ENCODE measurements at places on chromosomes 1 and 21.

GRCh38 chr1:206895837-206896242 lies 1.4 kb upstream of the IL24 start:
- DNase-seq: peak; percentile 89

DNA sequence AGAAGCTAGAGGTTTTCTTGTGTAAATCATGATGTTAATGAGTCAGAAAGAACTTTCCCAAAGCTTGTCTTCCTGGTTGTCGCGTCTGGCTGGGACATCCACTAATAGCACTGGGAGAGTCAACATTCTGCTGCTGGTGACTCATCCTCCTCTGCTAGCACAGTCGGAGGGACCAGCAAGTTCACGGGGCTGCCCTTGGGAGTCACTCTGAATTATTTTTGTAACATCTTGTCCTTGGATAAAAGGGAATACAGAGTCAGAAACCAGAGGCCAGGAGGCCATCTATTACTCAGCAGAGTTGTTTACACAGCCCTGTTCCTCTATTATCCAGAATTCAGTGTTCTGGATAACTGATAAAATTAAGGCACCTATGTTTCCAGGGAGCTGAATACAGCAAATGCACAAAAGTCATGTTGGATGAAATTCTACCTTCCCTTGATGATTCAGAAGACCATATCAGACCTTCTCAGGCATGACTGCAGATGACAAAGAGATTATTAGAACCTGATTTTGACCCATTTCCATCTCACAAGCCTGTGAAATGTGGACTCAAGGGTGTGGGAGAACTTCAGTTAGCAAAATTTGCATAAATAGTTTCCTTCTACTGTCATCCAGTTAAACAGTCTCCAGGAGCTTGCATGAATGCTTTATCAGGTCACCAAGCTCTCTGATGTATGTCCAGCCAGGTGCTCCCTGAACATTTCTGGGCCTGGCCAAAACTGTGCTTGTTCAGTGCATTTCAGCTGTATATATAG lies 68.1 kb downstream of the JAK1 start:
- peak; percentile 87 for DNase-seq

- peak; percentile 48 for DNase-seq
These were observed 12.6 kb upstream of the SAMD11 start for GRCh38 chr1:910881-911721.

GRCh38 chr1:206023695-206024094 lies at the start of gene CTSE:
CTSE (minus strand) TSS chr1:206023895; CDS start chr1:206023791, 104 bp downstream.
- no peak for DNase-seq

Measured in MG63 (cell line).